Fibroblast of skin of right biceps (primary cell): ENCODE measurements at places on chromosomes 11 and 22.

GRCh38 chr11:107659310-107659709 lies 52.5 kb downstream of the SLN start:
- DNase-seq = no peak

GRCh38 chr11:94757037-94757735 lies 11.0 kb upstream of the AMOTL1 start:
- no peak for DNase-seq

- no peak for DNase-seq
These were observed 71.5 kb downstream of the CASP12 start for GRCh38 chr11:104826772-104827171.

DNA sequence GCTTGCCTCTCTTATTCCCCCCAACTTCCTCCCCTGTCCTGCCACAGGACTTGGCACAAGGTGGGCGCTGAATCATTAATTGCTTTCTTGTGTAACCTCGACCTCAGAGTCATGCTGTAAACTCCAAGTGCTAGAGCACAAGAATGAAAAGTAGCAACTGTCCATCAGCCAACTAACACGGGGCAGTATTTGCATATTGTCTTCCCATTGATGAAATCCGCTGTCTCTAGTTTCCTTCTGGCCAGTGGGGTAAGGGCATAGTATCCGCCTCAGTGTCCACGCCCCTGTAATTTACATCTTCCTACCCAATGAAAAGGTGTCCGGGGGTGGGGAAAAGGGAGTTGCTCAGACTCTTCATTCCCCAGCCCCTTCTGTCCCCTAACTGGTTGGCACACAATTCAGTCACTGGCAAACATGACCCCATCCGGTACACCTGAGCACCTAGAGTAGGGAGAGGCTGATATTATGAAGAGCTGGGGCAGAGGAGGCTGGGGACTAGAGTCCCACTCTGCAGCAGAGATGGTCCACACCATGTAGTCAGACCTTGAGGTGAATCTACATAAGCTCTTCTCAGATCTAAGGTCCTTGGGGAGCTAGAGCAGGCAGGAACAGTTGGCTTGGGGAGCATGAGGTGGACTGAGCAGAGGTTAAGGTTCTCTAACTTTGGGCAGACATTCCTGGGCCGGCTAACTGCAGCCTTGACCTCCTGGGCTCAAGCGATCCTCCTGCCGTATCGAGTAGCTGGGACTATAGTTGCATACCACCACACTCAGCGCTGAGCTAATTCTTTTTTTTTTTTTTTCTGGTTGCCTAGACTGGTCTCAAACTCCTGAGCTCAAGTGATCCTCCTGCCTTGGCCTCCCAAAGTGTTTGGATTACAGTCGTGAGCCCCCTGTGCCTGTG lies 6.8 kb upstream of the GGA1 start:
- DNase-seq = peak; percentile 28

GRCh38 chr11:70760416-70761020 lies 362.2 kb downstream of the CTTN start:
- no peak for DNase-seq

DNA sequence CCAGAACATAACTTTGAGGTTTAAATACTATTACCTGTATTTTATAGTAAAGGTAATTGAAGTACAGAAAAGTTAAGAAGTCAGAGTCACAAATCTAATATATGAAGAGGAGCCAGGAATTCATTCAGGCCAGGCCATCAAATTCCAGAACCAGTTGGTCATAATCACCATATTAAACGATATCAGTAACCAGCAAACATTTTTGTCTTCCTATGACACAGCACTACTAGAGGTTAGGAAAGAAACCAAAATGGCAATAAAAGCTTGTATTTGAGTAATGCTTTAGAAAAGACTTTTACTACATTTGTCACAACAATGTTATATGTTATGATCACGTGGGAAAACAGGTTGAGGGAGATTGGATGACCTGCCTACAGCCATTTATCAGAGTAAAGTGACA lies 62.2 kb downstream of the DKK3 start:
- peak; percentile 74 for DNase-seq

- DNase-seq = peak; percentile 24
These were observed 190.9 kb downstream of the KIRREL3 start for GRCh38 chr11:126809514-126810289.

DNA sequence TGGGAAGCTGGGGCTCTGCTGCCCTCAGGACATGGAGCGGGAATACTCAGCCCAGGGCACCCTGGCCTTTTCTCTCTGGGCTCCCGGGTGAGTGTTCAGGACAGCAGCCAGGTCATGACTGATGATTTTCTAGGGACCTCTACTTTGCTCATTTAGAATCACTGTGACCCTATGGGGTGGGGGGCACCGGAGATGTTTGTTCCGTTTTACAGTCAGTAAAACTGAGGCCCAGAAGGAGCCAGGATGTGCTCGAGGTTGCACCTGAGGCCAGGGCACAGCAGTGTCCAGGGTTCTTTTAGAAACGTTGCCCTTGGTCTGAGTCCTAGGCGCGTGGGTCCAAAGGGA lies 48.1 kb downstream of the SMIM38 start:
- no peak for DNase-seq

GRCh38 chr11:122098261-122098980 lies 17.6 kb downstream of the BLID start:
- no peak for DNase-seq

DNA sequence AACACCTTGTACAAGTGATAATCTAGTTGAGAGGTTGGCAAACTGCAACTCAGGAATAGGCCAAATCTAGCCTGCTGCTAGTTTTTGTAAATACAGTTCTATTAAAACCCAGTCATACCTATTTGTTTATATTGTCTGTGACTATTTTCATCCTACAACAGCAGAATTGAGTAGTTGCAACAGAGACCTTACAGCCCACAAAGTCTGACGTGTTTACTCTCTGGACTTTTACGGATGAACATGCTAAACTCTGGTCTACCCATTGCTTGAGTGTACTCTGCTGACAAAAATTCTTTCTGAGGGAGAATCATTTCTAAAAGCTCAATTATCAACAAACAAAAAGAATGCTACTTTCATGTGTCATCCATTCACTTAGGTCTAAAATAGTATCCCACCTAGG lies 287.0 kb downstream of the DYNC2H1 start:
- no peak for DNase-seq

- DNase-seq = no peak
These were observed 12.8 kb downstream of the CD82 start for GRCh38 chr11:44578279-44578678.

GRCh38 chr11:680970-681369 lies 14.1 kb downstream of the DEAF1 start:
- no peak for DNase-seq

GRCh38 chr11:1771273-1771672 lies 7.5 kb upstream of the CTSD start:
- DNase-seq = no peak

DNA sequence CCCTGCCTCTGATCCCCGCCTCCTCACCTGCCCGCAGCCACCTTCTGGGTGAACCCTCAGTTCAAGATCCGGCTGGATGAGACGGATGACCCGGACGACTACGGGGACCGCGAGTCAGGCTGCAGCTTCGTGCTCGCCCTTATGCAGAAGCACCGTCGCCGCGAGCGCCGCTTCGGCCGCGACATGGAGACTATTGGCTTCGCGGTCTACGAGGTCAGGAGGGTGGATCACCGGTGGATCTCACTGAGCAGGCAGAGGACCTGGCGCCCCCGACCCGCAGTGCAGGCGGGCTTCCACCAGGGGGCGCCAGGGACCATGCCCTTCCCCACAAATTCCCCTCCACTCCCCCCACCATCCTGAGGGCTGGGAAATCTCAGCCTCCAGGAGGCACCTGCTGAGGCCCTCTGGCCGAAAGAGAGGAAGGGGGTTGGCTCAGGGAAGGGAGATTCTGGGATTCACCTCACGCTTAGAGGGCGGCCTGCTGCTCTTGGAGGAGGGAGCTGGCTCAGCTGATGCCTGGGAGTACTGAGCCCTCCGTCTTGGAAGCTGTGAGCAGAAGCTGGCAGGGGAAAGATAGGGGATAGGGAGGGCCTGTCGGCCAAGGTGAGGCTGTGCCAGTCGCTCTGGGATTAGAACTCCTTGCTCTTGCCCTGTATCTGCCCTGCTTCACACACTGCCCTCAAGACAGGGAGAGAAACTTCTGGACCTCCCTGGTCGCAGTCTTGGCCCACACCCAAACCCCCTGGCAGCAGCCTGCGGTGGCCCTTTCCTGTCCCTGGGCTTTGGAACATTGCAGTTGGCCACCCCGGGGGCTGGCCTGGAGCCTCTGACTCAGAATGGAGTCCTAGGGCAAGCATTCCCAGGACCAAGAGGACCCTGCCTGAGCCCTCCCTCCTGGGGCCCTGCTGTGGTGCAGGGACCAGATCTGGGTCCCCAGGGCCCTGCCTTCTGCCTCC lies 23.2 kb downstream of the CAPN1 start:
- peak; percentile 37 for DNase-seq

DNA sequence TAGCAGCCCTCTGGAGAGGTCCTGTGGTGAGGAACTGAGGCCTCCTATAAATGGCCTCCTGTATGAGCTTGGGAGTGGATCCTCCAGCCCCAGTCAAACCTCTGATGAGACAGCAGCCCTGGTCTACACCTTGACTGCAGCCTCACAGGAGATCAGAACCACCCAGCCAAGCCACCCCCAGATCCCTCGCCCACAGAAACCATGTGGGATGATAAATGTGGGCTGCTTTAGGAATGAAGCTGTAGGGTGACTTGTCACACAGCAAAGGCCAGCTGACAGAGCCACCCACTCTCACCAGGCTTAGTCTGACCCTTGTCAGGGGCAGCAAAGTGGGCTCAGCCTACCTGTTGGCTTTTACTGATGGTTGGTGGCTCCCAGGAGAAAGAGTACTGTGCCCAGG lies 6.5 kb upstream of the KCNQ1OT1 start:
- DNase-seq = no peak

DNA sequence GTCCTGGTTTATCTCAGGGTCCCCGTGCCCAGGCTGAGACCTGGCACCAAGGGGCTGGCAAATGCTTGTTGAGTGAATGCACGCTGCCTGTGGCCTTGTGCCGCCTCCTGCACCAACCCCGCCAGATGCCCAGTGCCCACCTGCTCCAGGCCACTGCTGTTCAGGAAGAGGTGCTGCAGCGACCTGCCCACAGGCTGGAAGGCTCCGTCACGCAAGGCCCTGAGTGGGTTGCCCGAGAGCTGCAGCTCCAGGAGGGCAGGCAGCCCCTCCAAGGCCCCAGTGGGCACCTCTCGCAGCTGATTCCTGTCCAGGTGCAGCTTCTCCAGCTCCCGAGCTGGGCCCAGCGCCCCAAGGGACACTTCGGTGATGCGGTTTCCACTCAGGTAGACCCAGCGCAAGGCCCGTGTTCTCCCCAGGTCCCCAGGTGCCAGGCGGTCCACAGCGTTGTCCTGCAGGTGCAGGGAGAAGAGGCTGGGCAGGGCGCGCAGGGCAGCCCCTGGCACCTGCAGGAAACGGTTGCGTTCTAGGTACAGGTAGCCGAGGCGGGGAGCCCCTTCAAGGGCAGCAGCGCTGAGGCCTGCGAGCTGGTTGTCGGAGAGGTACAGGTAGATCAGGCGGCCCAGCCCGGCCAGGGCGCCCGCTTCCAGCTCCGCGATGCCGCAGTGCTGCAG lies 3.6 kb downstream of the CHADL start:
- no peak for DNase-seq

- DNase-seq = no peak
These were observed 5.7 kb downstream of the PIK3IP1 start for GRCh38 chr22:31286360-31287255.

GRCh38 chr11:8338138-8338537 lies 74.5 kb upstream of the LMO1 start:
- peak; percentile 20 for DNase-seq

DNA sequence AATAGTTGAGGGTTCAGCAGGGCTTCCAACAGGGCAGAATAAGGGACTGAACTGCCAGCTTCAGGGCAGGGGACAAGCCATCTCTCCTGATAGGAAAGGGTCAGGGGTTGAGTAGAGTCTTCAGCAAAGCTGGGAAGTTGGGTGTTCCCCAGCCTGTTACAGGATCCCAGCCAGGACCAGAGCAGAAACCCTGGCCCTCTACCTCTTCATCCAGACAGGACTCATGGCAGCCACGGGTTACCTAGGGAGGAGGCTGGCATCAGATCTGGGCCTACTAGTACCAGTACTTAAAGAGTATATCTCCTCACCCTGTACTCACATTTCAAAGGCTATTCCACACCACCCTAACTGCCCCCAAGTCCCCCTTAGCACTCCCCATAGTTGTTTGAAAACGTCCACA lies 2.4 kb upstream of the TAF10 start:
- DNase-seq = no peak

DNA sequence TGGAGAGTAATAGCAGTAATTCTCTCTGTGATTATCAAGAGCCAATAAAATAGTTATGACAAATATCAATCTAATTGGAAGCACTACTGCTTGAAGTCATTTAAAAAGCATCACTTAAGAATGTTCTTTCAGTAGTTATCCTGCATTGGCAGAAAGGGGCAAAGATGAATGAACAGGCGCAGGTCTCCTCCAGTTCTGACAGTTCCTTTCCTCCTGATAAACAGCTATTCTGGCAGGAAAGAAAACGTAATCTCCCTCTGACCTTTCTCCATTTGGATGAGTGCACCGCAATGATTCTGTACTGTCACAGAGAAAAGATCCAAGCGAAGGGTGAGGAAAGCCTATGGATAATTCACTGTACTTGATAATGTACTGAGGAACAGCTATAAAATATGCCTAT lies 521.5 kb downstream of the LRRC4C start:
- no peak for DNase-seq

DNA sequence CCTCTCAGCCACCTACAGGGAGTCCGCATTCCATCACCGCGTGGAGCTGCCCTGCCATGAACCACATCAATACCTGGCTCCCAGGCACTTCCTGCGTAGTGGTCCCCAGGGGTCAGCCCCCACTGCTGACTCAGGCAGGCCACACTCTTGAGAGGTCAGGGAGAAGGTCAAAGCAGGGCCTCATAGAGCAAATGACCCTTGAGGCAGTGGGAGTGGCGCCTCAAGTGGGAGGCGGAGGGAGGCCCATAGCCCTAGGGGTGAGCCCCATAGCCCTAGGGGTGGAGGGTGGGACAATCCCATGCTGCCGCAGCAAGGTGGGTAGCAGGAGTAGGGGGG lies 5.0 kb downstream of the PRDX5 start:
- no peak for DNase-seq

DNA sequence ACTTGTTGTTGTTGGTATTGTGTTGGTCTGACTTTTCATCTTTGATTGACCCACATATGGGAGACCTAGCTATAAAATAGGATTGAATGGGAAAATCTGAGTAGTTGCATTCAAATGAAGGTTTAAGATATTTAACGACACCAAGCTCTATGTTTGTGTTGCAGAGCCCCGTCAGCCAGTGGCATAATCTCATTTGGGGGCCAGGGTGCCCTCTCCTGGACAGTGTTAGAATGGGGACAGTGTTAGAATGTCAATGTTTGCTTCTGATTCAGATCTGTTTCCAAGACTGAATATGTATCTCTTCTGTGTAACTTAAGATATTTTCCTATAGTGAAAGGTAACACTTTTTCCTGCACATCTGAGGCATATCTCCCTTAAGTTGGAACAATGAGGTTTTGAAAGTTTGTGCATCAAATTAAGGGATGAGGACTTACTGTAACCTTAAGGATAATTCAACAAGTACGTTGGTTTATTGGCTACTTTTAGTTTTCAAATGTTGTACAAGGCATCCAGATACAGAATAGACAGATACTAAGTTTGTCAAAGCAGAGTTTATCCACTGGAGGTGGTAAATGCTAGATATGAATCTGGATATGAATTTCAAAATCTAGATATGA lies 5.3 kb upstream of the OR52M1 start:
- DNase-seq = peak; percentile 6

GRCh38 chr11:73507086-73507485 lies 90.8 kb downstream of the FAM168A start:
- DNase-seq = peak; percentile 55

GRCh38 chr11:111063726-111064517 lies 181.6 kb upstream of the POU2AF2 start:
- DNase-seq = peak; percentile 24
